ENCODE measurements at places on chromosomes 5 and 9.
A peak's percentile ranks its signal among the peaks of the same experiment; 100 is the strongest.

GRCh38 chr9:10387282-10387681, 225.5 kb downstream of the PTPRD start:
- DNase-seq, result no peak

- no peak for DNase-seq
Measured at GRCh38 chr5:79507251-79508205, 6.4 kb downstream of the HOMER1 start.

GRCh38 chr5:147481874-147482705, 27.8 kb downstream of the DPYSL3 start:
- DNase-seq, result peak; percentile 73

GRCh38 chr9:3903273-3903672, 377.5 kb upstream of the RFX3 start:
- no peak for DNase-seq

DNA sequence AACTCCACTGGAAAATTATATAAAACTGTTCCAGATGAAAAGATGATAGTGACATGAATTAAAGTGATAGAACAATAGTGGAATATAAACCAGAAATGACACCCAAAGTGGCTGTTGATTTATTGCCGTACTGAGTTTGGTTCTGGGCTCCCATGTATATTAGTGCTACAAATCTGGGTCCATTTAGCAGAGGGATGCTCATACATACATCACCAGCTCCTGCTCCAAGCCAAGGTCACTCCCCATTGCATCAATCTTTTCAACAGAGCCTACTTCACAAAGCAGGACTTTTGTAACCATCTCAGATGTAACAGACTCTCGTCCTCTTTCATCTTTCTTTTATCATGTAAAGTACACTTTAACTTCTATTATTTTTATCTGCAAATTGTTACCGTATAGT, 208.6 kb downstream of the GAPVD1 start:
- no peak for DNase-seq

DNA sequence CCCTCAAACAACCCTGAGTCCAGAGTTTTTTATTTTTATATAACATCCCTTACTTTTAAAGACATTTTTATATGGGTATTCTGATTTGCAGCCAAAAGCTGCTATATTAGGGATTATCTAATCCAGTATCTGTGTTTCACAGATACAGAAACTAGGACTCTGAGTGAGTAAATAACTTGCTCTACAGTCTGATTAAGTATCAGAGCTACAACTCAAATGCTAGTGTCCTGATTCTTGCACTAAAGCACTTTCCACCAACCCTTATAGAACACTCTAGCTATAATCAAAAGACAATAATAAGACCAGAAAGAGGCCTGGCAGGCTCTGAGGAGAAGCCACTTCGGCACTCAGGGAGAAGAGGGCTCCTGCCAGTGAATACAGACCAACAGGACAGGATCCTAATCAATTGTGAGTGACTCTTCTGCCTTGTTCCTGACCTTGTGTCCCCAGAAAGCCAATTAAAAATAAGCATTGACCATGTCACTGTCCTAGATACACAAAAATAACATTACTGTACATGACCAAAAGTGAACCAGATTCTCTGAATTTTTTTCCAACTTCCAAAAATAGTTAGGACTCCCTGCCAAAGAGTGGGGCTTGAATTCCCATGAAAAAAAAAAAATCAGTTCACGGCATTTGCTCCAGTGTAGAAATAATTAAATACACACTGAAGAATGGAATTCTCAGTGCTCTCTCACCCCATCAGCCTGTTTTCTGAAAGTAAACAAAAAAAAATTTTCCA, 63.6 kb upstream of the MAP3K1 start:
- DNase-seq, result no peak

GRCh38 chr5:179227229-179227579, 118.1 kb downstream of the ADAMTS2 start:
- DNase-seq, result no peak

DNA sequence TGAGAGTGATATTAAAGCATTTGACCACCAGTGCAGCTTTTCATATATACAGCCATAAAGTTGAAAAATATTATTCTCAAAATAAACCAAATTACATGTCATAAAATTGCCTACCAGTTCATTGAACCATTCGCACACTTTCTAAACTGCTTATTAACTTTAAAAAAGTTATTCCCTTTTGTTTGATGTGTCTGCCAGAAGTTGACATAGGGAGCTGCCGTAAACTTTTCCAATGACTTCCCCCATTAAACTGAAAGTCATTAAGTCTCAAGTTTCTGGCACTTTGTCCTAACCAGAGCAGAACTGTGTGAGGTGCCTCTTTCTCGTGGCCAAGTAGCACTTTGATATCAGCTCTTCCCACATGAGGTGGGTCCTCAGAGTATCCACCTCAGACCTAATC, 582.0 kb upstream of the DMAC1 start:
- no peak for DNase-seq

DNA sequence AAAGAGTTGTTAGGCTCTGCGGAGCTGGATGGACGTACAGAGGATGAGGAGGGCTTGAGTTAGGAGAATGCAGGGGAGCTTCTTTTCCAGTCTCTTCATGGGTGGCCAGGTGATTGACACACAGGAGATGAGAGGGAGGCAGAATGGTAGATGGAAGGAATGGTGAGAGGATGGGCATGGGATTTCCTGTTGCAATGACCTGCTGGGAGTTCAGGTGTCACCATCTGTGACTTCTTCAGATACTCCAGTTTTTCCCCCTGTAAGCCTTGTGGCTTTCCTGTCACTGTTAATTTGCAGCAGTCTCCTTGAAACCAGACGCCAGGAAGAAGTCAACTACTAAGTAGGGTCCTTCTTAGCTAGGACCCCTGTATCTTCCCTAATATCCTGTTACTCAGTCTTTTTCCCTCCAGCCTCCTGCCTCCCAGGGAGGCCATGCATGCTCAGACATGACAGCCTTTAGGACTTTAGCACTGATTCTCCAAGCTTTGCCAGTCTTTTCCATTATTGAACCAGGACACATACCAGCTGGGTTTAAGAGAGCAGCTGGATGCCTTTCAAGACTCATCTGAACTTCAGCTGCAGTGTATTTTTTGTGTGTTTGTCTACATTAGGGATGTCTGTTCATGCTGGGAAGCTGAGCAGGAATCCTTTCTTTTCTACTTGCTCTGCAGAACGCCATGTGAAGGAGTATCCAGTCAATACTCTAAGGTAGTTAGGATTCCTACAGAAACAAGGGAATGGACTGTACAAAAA, 67.2 kb upstream of the CD180 start:
- DNase-seq, result no peak

GRCh38 chr9:124286292-124286931, 28.7 kb downstream of the NEK6 start:
- DNase-seq, result peak; percentile 89

GRCh38 chr5:154989626-154990025, 23.9 kb upstream of the KIF4B start:
- DNase-seq, result no peak

GRCh38 chr9:127262602-127263001, 2.0 kb upstream of the GARNL3 start:
- DNase-seq, result no peak

GRCh38 chr9:77433675-77434445, 214.3 kb downstream of the GNA14 start:
- peak; percentile 78 for DNase-seq

DNA sequence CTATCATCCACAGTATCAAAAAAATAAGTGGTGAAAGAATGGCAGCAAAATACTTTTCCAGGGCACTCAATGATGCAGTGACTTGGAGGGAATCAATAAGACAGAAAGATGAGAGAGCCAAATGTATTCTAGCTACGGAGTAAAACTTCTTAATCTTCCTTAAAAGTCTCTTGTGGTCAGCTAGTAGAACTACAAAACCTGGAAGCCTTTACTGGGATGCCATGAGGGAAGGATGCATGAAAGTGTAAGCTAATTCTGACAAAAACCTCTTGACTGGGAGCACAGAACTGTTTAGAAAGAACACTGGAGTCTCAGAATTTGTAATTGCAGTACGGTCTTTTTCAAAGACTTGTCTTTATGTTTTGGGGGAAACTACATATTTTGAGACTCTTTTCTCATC, 432.8 kb upstream of the PTPRD start:
- DNase-seq, result no peak

DNA sequence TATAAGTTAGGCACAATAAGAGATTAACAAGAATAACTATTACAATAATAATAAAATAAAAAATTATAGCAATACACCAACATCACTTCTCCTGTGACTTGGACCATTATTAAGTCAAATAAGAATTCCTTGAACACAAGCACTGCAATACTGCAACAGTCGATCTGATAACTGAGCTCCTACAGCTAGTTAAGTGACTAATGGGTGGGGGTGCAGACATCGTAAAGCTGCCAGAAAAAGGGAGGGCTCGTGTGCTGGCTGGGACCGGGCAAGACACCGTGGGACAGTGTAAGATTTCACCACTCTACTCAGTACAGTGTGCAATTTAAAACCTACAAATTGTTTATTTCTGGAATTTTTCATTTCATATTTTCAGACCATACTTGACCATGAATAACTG, 78.8 kb downstream of the SNX24 start:
- no peak for DNase-seq

DNA sequence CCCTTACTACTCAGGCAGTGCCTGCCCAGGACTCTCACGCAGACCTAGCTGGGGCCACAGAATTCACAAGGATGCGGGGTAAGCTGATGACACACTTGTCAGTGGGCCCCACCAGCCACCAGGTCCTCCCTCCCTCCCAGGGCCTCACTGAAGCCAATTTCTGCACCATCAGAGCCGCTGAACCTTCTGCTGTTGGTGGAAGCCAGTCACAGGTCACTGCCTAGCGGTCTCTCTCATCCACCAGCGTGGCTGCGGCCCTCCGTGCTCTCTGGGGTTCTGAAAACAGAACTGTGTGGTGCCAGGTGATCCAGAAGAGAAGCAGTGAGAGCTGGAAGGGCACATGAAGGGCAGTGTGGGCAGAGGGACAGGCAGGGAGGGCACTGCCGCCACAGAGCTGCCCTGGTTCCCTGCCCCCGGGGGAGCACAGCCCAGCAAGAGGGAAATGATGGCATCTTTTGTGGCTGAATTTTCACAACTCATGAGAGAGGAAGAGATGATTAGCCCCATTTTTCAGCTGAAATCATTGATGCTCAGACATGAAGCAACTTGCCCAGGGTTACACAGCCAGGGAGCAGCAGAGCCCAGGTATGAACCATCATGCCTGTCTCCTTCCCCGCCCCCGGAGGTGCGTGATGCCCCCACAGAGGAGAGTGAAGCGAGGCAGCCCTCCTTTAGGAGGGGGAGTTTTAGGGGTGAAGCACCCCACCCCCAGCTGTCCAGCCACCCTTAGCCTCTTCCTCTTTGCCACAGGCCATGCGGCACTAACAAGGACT, 41.4 kb upstream of the CPLX2 start:
- no peak for DNase-seq

- DNase-seq, result no peak
Measured at GRCh38 chr5:74311961-74312360, 328.6 kb downstream of the ENC1 start.

DNA sequence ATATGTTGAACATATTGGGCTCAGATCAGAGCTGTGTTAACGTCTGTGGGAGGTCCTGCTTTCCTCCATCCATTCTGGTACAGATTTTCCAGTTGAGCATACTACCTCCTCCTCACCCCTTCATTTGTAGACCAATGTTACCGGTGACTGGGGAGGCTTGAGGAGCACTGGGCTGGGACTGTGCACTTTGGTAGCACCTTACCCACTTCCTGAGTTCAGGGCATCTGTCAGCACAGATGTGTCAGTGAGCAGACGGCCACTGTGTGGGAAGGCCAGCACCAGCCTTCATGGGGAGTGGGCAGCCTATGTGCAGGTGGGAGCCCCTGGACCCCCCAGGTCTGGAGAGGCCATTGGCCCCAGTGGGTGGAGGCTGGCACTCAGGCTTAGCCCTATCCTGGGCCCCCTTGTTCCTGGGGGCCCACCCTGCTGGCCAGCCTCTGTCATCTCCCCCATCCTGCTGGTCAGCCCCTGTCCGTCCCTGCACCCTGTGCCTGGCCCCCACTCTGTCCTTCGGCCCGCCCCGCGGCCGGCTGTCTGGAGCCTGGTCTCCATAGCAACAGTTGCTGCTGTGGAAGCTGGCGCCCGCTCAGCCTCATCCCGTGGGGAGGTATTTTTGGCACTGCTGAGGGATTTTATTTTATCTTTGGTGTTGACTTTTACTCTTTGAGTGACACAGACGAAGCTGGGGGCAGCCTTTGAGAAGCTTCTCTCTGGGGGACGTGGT, 21.3 kb downstream of the WNK2 start:
- no peak for DNase-seq

- no peak for DNase-seq
Measured at GRCh38 chr5:163276466-163276865, 160.9 kb upstream of the CCNG1 start.

- DNase-seq, result peak; percentile 76
Measured at GRCh38 chr5:129670957-129671500, 76.9 kb upstream of the MINAR2 start.

DNA sequence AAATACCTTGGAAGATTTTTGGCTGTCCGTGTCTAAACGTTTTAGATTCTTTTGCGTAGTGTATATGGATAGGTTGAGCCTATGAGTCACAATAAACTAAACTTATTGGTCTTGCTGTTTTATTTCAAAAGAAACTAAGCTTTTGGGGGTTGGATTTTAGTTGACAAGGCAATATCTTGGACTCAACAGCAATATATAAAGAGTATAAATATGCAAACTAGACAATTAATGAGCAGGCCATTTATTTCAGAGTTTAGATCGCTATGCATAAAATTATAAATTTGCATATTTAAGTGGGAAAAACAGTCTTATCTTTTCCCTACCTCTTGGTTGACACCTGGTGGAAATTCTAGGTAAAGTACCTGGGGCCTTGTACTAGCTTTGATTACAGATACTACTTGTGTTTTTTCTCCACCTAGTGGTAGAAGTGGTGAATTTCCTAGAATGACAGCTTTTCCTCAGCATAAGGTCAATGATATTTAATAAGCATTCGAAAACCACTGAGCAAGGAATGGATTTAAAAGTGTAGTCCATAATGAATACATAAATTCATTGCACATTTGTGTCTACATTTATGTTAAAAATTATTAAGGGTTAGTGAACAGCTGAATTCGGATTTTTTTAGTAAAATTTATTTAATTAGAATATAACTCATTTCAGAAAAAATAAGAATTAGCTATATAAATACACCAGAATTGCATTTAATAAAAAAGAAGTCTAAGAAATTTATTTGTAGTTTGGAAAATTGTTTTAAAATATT, 1.7 kb upstream of the ARRDC3 start:
- DNase-seq, result peak; percentile 93

- DNase-seq, result no peak
Measured at GRCh38 chr5:73170522-73170921, 2.5 kb upstream of the TMEM174 start.
